ENCODE measurements at places on chromosomes 11 and 22. TPM values are rescaled to one million over a fixed set of nuclear protein-coding genes. Genes with fewer than 3 reads are reported as not detected.

DNA sequence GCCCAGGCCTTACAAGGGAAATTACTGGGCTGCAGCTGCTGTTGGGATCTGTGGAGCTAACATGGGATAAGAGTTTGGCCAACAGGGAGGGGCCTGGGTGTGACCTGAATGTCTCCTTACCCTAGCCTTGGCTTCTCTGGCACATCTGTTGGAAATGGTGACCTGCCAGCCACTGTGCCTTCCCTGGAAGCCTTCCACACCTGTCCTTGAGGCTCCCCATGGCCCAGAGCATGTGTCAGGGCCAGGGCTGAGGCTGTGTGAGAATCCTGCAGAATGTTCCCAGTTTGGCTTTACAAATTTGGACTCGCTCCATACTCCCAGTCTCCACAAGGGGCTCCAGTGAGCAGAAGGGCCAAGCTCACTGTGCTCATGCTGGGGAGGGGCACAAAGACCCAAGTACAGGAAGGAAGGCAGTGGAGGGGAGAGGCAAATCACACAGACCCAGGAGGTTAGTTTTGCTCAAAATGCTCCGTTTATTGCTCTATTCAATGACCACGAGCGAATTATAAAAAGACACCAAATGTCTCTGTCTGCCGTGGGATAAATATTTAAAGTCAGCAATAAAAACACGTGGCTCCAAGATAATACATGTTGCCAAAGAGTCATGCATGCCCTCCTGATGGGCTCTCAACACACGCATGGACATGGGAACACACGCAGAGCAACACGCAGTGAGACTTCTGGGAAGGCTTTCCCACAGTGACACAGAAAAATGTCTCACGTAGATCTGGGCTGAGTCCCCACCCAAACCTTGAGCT is 1.7 kb upstream of the IGSF22 start:
- no peak overlapping the region for H3K4me3 ChIP-seq
- no peaks in the 10 kb centered on the region for H3K27me3 ChIP-seq
- H3K4me1 ChIP-seq, result no peaks in the 10 kb centered on the region
- H3K27ac ChIP-seq, result no peak overlapping the region
- DNase-seq, result peak; percentile 52

DNA sequence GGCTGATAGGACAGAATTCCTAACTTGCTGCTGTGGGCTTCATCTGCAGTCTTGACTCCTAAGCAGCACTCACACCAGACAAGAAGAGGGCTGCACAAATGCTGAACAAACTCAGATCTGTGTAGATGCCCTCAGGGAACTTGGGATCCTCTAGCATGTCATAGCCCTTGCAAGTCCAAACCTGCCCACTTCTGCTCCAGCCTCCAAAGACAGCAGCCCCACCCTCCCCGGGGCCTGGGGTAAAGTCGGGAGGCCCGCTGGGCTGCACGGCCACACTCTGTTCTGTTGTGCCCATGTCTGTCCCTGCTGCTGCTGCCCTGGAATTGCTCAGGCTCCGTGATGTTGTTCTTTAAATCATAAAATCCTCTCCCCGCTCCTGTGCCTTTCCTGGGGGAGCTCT is 28.3 kb downstream of the DRD2 start:
- DNase-seq, result no peak
- H3K27me3 ChIP-seq, result no peaks in the 10 kb centered on the region
- no peak overlapping the region for H3K4me3 ChIP-seq

DNA sequence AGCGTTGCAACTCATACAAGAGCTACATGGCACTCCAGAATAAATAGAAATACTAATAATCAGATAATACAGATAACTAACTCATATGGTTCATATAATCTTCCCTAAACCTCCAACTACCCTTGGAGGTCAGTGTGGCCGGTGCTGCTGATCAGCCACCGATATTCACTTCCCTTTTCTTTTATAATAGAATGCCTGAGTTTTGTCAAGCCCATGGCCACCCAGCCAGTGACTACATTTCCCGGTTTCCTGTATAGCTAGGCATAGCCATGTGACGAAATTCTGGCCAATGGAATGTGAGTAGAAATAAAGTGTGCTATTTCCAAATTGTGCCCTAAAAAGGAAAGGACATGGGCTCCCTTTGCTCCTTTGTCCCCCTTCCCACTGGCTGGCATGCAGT is 5.9 kb upstream of the CAT start:
- no peak overlapping the region for H3K27ac ChIP-seq
- no peak for DNase-seq
- no peaks in the 10 kb centered on the region for H3K36me3 ChIP-seq
- peaks cover 4% of the 10 kb centered on the region for H3K4me1 ChIP-seq

Gene IGSF9B
- 3.4 TPM for total RNA-seq

Gene OR8D1
- not detected for total RNA-seq

Gene MAPK8IP1
- 1.6 TPM for total RNA-seq

DNA sequence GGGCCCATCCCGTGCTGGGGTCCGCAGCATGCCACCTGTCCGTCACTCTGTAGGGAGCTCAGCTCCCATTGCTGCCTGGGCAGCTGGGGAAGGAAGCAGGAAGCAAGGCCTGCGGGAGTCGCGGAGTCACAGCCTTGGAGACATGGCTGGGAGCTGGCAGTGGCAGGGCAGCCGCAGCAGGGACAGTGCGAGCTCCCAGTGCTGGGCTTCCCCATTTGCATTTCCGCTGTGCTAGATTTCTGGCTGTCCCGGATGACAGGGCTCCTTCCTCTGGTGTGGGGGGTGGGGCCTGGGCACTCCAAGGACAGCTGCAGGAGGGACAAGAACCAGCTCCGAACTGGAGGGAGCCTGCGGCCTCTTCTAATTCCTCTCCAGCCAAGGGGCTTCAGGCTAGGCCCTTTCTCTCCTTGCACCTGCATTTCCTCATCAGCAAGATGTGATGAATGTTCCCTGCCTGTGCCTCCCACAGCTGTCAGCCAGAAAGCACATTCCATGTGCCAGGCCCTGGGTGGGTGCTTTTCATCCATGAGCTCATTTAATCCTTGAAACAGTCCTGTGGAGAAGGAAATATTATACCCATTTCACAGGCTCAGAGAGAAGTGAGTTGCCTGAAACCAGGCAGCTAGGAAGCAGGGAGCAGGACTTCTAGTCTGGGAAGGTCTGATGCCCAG is 48.0 kb downstream of the MYO7A start:
- H3K4me1 ChIP-seq, result peaks cover 5% of the 10 kb centered on the region
- no peaks in the 10 kb centered on the region for H3K36me3 ChIP-seq
- H3K4me3 ChIP-seq, result no peak overlapping the region
- H3K27me3 ChIP-seq, result no peaks in the 10 kb centered on the region

DNA sequence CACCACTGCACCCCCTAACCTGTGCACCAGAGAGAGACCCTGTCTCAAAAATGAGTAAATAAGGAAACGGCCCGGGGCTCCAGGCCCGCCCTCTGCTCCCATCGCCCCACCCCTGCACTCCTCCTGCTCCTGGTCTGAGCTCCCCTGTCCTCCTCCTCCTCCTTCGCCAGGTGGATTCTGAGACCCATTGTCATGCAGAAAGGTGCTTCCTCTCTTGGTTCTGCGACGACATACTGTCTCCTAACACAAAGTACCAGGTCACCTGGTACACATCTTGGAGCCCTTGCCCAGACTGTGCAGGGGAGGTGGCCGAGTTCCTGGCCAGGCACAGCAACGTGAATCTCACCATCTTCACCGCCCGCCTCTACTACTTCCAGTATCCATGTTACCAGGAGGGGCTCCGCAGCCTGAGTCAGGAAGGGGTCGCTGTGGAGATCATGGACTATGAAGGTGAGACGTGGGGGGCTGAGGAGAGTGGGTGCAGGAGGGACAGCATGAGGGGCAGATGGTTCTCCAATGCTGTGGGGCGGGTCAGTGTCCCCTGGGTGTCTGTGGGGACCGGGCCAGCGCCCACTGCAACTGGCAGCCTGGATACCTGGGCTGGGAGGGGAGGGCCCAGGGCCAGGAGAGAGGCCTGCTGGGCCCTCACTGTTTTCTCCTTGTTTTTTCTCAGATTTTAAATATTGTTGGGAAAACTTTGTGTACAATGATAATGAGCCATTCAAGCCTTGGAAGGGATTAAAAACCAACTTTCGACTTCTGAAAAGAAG is 3.1 kb upstream of the APOBEC3D start:
- H3K36me3 ChIP-seq, result no peaks in the 10 kb centered on the region
- DNase-seq, result no peak
- no peaks in the 10 kb centered on the region for H3K4me1 ChIP-seq
- H3K4me3 ChIP-seq, result no peak overlapping the region

GRCh38 chr11:131840545-131840944 is 470.1 kb downstream of the NTM start:
- DNase-seq, result no peak
- H3K27me3 ChIP-seq, result no peaks in the 10 kb centered on the region
- H3K27ac ChIP-seq, result no peak overlapping the region
- H3K4me3 ChIP-seq, result no peak overlapping the region
- H3K4me1 ChIP-seq, result no peaks in the 10 kb centered on the region

- no peak overlapping the region for H3K27ac ChIP-seq
- no peaks in the 10 kb centered on the region for H3K27me3 ChIP-seq
- peaks cover 51% of the 10 kb centered on the region for H3K4me1 ChIP-seq
These were observed 23.9 kb downstream of the LRFN4 start for GRCh38 chr11:66880496-66881450.

- H3K4me1 ChIP-seq, result peaks cover 6% of the 10 kb centered on the region
- H3K27ac ChIP-seq, result no peak overlapping the region
- no peak for DNase-seq
- peaks cover 18% of the 10 kb centered on the region for H3K36me3 ChIP-seq
- H3K27me3 ChIP-seq, result no peaks in the 10 kb centered on the region
These were observed 76.5 kb downstream of the ZC3H12C start for GRCh38 chr11:110169738-110170137.

GRCh38 chr11:134412203-134413042 is at the start of gene B3GAT1:
Gene B3GAT1 (minus strand): TSS chr11:134412242. CDS start chr11:134387659, 24,583 bp downstream.
- peaks cover 3% of the 10 kb centered on the region for H3K27me3 ChIP-seq
- peak within 1 kb of the TSS; percentile 54 for H3K4me3 ChIP-seq
- DNase-seq, result no peak
- no peak within 1 kb of the TSS for H3K27ac ChIP-seq
- H3K36me3 ChIP-seq, result no peaks in the 10 kb centered on the region

Gene PHOX2A
- not detected for total RNA-seq

Gene TPBGL
- total RNA-seq, result 0.11 TPM

Gene CD3E
- total RNA-seq, result 1.2 TPM

Gene OR2AT4
- total RNA-seq, result not detected

- H3K4me1 ChIP-seq, result no peaks in the 10 kb centered on the region
- no peaks in the 10 kb centered on the region for H3K36me3 ChIP-seq
- no peak for DNase-seq
- H3K27ac ChIP-seq, result no peak overlapping the region
- no peak overlapping the region for H3K4me3 ChIP-seq
These were observed 42.8 kb downstream of the PIWIL3 start for GRCh38 chr22:24731761-24732160.

- no peaks in the 10 kb centered on the region for H3K36me3 ChIP-seq
- H3K27ac ChIP-seq, result peak overlapping the region; percentile 61
- H3K4me3 ChIP-seq, result no peak overlapping the region
These were observed 5.2 kb upstream of the SMTN start for GRCh38 chr22:31075961-31076360.

GRCh38 chr22:36954251-36955014 is 41.0 kb downstream of the CSF2RB start:
- no peak overlapping the region for H3K4me3 ChIP-seq
- H3K36me3 ChIP-seq, result no peaks in the 10 kb centered on the region
- no peak overlapping the region for H3K27ac ChIP-seq
- H3K27me3 ChIP-seq, result peaks cover 22% of the 10 kb centered on the region

DNA sequence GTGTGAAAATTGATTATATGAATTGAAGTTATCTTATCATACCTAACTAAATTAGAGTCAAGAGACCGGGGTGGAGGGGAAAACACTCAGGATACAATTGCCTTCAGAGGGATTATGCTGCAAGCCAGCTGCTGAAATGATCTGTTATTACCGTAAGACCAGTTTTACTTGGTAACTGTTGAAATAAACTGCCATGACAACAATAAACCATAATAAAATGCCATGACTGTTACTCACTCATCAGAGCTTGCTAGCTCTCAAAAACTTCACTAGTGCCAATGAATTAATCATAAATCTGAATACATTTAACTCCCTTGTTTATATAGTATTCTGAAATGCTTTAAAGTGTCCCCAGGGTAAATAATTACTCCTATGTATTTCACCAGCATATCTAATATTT is 68.2 kb downstream of the CASP12 start:
- no peak for DNase-seq
- no peaks in the 10 kb centered on the region for H3K36me3 ChIP-seq
- H3K27me3 ChIP-seq, result no peaks in the 10 kb centered on the region

- peak; percentile 63 for DNase-seq
- peaks cover 77% of the 10 kb centered on the region for H3K4me1 ChIP-seq
- H3K36me3 ChIP-seq, result peaks cover 22% of the 10 kb centered on the region
- H3K27ac ChIP-seq, result peak within 1 kb of the TSS; percentile 94
These were observed at the start of gene TNNT3 for GRCh38 chr11:1919391-1920127. Gene TNNT3 (plus strand): TSS chr11:1919703. CDS start chr11:1922875, 3,172 bp downstream.

DNA sequence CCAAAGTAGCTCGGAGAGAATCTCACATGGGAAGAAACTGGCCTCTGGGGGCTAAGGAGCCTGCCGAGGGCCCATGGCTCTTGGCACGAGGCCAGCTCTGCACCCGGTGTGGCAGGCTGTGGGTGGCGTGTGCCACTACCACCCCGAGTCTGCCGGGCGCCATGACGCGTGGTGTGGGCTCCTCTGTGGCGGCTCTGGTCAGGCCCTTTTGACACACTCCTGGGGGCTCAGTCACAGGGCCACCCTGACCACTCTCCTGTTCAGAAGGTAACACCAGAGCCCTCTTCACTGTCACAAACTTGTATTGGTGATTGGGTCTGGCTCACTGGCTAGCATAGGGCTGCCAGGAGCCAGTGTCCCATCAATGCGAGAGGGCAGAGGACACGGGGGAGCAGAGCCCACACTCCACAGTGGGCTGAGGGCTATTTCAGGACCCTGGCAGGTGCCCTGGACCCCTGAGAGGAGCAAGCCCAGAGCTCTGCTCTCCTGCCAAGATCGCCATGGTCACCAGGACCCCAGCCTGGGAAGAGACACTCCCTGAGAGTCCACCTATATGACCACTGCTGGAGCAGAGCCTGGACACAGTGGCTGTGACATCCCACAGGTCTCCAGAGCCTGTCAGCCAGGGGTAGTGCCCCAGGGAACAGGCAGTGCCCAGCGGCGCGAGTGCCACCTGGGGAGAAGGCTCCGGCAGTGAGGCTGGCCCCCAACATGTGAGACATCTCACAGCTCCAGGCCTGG is 8.6 kb upstream of the PPM1F start:
- H3K36me3 ChIP-seq, result peaks cover 84% of the 10 kb centered on the region
- no peak for DNase-seq
- H3K27me3 ChIP-seq, result no peaks in the 10 kb centered on the region
- H3K4me3 ChIP-seq, result no peak overlapping the region
- H3K27ac ChIP-seq, result peak overlapping the region; percentile 62
- H3K4me1 ChIP-seq, result peaks cover 9% of the 10 kb centered on the region

Gene PGR
- 2.4 TPM for total RNA-seq

Gene KDELR3
- 1.9 TPM for total RNA-seq

- H3K36me3 ChIP-seq, result no peaks in the 10 kb centered on the region
- no peak overlapping the region for H3K4me3 ChIP-seq
- H3K27ac ChIP-seq, result no peak overlapping the region
- H3K27me3 ChIP-seq, result no peaks in the 10 kb centered on the region
- no peaks in the 10 kb centered on the region for H3K4me1 ChIP-seq
- no peak for DNase-seq
These were observed 32.7 kb downstream of the SLC6A5 start for GRCh38 chr11:20632169-20632532.

Gene FBLN1
- 37.3 TPM for total RNA-seq
